Activated naive CD4-positive, alpha-beta T cell treated with anti-CD3 and anti-CD28 coated beads for 36 hours (primary cell): ENCODE measurements at places on chromosomes 2 and 18.

GRCh38 chr18:42578792-42579191, 536.7 kb downstream of the RIT2 start:
- DNase-seq, result no peak

DNA sequence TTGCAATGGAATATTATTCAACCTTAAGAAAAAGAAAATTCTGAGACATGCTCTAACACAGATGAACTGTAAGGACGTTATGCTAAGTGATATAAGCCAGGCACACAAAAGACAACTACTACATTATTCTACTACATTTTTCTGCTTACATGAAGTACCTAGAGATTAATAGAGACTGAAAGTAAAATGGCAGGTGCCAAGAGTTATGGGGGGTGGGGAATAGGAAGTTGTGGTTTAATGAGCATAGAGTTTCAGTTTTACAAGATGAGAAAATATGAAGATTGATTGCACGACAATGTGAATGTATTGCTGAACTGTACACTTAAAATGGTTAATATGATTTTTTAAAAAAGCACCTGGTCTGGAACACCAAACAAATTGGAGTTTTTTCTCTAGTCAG, 1231.6 kb upstream of the DDX18 start:
- DNase-seq, result no peak

- DNase-seq, result no peak
Observed at GRCh38 chr2:8923183-8923582, 80.3 kb downstream of the MBOAT2 start.

GRCh38 chr2:52877703-52878102, 889.9 kb upstream of the CHAC2 start:
- DNase-seq, result no peak

DNA sequence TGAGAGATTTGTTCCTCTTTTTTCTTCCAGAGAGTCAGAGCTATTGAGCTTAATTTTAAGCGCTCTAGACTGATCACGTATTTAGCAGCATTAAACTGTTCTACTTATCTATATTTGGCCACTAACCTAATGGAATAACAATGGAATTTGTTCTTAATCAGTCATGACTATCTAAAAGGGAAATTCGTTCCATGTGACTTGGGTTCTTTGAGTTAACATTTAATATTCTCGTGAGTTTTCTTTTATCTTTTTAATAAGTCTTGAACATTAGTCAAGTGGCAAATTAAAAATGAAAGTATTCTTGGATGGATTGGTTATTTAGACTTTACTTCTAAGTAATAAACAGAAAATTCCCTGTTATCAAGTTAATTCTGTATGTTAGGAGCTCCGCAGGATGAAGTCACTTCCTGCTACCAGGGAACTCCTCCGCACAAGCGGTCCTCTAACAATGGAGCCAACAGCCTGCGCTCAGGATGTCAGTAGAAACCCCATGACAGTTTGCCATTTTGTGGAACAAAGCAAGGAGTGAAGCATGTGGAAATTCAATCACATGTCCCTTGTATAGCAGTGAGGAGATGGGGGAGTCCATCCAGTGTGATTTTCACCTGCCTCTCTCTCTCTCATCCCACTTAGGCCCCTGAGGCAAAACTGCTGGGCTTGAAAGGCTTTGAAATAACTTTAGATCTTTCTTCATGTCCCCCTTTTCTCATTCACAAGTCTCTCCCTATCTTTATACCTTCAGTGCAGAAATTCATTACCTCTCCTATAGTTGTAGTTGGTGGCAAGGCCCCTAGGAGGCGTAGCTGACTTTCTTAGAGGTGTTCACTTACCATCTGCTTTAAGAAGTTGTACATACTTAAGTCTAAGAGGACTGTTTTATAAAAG, 138.1 kb downstream of the WDR7 start:
- DNase-seq, result peak; percentile 58

DNA sequence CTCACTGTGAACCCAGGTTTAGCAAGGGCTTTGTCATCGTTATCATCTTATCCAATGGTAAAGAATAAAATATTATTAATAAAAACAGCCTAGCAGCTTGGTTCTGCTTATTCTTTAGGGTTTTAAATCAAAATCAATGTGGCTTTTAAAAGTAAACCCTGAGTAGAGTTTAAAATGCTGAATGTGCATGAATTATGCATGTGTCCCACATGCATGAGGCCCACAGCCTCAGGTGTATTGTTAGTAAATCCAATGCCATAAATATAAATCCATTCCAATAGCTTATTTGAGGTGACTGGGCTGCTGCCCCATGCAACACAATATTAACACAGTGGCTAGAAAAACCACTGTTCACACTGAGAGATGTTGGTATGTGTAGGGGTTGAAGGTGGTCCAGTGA, 254.1 kb downstream of the HNMT start:
- no peak for DNase-seq

DNA sequence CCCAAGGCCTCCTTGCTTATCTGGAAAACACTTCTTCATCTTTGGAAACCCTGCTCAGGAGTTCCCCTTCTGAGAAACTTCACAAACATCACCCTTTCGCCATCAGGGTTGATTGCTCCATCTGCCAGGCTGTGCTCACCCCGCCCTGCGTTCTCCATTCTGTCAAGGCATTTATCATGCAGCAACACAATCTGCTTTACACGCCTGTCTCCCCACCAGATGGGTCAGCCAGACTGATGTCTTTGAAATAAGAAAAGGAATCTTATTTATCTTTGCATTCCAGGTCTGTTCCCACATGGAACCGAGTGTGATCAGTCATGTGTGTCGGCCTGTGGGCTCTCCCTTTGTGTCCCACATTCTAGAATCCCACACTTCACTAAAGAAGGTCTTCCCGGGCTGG, 110.0 kb upstream of the ARL4C start:
- no peak for DNase-seq

- DNase-seq, result peak; percentile 37
Observed at GRCh38 chr2:21422050-21422449, 298.3 kb downstream of the TDRD15 start.

GRCh38 chr18:77896586-77897252, 647.1 kb downstream of the GALR1 start:
- DNase-seq, result no peak

DNA sequence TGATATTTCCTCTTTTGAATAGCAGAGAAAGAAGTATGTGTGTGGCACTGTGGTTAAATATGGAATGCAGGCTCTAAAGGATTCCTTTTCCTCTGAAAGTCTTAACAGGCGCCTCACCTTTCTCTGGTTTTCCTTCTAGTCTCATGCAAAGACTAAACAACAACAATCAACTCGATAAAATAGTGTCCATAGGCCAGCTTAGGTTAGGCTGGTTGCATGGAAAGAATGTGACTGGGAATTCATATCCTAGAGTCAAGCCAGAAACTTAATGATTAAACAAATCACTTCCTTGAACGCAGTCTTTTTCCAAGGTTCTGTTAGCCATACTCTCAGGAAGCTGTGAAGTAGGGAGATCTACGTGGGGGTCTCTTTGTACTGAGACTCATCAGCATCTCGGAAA, 800.8 kb upstream of the ID2 start:
- DNase-seq, result no peak

DNA sequence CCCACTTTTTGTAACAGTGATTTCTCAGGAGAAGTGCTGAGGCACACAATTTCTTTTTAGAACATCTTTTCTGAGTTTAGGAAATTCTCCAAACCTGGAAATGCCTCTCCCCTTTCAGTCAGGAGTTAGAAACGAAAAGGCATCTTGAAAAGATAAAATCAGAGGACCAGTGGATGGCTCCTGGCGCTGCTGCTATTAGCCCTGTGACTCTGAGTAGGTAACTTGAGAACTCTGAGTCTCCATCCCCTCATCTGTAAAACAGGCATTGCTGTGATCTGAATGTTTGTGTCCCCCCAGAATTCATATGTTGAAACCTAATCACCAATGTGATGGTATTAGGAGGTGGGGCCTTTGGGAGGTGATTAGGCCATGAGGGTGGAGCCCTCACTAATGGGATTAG, 50.2 kb downstream of the EHD3 start:
- no peak for DNase-seq
